Aorta (tissue), 5 donors: ENCODE measurements at places on chromosomes 6 and 20.

DNA sequence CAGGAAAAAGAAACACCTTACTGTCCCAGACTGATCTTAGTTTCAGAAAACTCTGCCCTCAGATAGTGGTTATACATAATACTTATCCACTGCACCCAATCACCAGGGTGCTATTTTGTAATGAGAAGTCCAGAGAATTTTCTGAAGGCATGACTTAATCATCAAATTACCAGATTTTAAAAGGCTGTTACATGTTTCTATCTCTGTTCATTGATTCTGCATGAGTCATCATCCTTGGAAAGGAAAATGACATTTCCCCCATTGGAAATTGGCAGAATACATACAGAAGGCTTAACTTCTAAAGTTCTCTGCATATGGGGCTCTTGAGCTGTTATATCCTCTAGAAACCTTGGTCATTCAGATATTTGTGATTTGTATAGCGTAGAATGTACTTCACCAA lies 587.9 kb upstream of the FLRT3 start:
- DNase-seq = no peak
- no peaks in the 10 kb centered on the region for H3K36me3 ChIP-seq
- H3K4me3 ChIP-seq = no peak overlapping the region

- no peaks in the 10 kb centered on the region for H3K4me1 ChIP-seq
- H3K36me3 ChIP-seq = no peaks in the 10 kb centered on the region
- H3K27me3 ChIP-seq = no peaks in the 10 kb centered on the region
- H3K4me3 ChIP-seq = no peak overlapping the region
These were observed 16.6 kb downstream of the HLA-A start for GRCh38 chr6:29958921-29959320.

DNA sequence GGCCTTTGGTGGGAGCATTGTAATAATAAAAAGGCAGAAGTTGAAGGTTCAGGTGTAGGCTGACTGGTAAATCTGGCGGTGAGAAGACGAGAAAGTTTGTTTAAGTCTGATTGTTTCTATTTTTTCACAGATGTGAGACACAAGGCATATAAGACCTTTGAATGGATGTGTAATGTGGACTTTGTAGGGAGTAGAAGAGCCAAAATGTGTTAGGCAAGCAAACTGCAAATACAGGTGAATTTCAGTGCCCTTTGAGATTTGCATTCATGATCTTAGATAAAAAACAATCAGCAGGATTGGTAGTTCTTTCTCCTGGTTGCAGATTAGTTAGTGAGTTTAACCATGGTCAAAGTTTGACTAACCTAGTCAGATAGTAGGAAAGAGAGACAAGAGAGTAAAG lies 238.9 kb downstream of the FRK start:
- H3K4me3 ChIP-seq = no peak overlapping the region
- H3K27ac ChIP-seq = no peak overlapping the region
- H3K4me1 ChIP-seq = no peaks in the 10 kb centered on the region
- H3K27me3 ChIP-seq = no peaks in the 10 kb centered on the region
- no peaks in the 10 kb centered on the region for H3K36me3 ChIP-seq

- no peaks in the 10 kb centered on the region for H3K27me3 ChIP-seq
- H3K27ac ChIP-seq = no peak overlapping the region
- H3K4me1 ChIP-seq = no peaks in the 10 kb centered on the region
- no peak for DNase-seq
These were observed 240.0 kb downstream of the ANKRD60 start for GRCh38 chr20:57988422-57988821.

DNA sequence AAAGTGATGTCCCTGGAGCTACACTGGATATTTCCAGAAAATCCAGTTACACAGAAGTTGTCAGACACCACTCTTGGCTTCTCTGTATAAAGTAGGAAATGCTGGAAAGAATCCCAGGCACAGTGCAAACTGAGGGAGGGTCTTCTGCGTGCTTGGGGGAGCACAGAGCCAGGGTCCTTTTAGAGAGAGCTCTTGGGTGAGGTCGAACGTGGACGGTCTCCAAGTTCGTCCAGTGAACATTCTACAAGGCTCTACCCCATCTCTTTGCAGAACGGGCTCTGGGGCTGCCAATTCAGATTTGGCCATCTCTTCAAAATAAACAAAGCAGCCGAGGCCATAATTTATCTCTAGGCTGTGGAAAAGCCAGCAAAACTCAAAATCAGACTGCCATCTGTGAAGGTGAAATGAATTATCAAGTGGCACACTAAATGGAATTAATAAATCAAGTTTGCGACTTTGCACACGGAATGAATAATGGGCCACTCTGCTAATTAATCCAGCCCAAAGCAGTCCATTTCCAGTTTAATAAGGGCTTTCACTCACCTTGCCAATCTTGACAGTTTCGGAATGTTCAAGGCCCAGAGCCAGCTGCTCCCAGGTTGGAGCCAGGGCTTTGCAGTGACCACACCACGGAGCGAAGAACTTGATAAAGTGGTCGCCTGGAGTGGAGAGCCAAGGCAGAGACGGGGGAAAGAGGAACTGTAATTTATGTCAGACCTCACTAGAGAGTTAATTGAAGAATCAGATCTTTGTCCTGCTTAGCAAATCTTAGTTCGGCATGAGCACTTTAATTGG lies 19.3 kb downstream of the TXNDC5 start:
- H3K4me1 ChIP-seq = no peaks in the 10 kb centered on the region
- peaks cover 8% of the 10 kb centered on the region for H3K36me3 ChIP-seq
- H3K27ac ChIP-seq = no peak overlapping the region
- DNase-seq = no peak
- H3K27me3 ChIP-seq = no peaks in the 10 kb centered on the region
- no peak overlapping the region for H3K4me3 ChIP-seq

- H3K27ac ChIP-seq = no peak overlapping the region
- no peak for DNase-seq
- no peaks in the 10 kb centered on the region for H3K36me3 ChIP-seq
- no peak overlapping the region for H3K4me3 ChIP-seq
- no peaks in the 10 kb centered on the region for H3K27me3 ChIP-seq
These were observed 190.6 kb downstream of the SMOC2 start for GRCh38 chr6:168631564-168631963.
